Karpas-422 (cell line): ENCODE measurements at places on chromosomes 2 and 18. TPM values are rescaled to one million over a fixed set of nuclear protein-coding genes. Genes with fewer than 3 reads are reported as not detected.

DNA sequence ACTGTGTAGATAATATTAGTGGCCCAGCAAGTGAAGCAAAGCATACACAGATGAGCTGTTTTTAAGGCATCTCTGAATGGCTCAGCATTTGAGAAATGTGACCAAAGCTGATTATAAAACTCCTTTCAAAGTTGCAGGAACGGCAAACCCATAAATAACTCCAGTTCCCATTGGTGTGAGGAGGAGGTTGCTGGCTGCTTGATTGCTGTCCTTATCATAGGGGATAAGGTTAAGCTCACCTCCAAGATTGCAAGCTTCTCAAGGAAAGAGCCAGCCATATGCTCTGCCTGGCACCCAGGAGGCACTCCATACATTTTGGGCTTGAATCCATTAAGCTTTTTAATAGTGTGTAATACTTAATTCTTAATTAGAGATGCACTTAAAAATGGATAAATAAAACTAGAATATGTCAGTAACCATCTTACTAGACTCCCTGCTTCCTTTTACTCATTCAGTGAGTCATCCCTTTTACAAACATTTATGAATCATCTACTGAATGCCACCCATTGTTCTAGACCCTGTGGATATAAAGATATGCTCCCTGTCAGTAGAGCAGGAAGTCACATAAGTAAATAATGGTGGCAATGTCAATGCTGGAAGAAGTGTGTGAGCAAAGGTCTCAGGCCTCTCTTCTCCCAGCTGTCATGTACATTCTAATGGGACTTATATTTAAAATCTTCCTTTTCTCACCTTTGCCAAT is 99.3 kb downstream of the SPATS2L start:
- no peak overlapping the region for H3K27ac ChIP-seq
- H3K36me3 ChIP-seq, result no peaks in the 10 kb centered on the region
- H3K4me3 ChIP-seq, result no peak overlapping the region
- no peaks in the 10 kb centered on the region for H3K27me3 ChIP-seq
- DNase-seq, result no peak

DNA sequence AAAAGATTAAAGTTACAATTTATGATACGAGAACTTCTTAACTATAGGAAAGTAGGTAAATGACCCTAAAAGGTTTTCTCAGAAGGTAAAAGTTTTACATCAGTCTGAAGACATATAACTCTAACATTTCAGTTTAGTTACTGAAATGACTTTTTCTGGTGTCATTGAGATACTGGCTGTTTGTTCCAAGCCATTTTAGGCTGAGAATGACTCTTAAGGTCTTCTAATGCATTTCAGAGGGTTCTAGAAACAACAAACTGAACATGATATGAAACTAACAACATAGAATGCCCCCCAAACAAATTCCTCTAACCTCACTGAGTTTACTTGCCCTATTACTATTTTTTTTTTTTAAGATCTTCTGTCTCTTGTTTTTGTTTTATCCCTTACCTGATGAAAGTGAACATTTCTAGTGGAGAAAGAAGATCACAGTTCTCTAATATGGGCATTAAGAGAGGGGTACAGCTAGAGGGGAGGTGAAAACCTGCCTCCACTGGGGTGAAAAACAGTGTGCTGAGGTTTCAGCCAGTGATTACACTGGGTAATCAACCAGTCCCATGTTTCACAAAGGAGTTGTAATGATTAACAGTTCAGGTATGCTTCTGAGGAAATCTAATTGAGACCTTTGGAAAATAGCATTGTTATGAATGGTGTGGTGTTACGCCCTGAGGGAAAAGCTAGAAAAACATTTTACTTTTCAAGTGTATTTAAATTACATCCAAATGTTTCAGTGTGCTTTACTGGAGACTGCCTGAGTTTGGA is 11.2 kb downstream of the NABP1 start:
- DNase-seq, result no peak
- no peaks in the 10 kb centered on the region for H3K27me3 ChIP-seq
- H3K27ac ChIP-seq, result no peak overlapping the region
- peaks cover 37% of the 10 kb centered on the region for H3K36me3 ChIP-seq
- peaks cover 6% of the 10 kb centered on the region for H3K4me1 ChIP-seq

DNA sequence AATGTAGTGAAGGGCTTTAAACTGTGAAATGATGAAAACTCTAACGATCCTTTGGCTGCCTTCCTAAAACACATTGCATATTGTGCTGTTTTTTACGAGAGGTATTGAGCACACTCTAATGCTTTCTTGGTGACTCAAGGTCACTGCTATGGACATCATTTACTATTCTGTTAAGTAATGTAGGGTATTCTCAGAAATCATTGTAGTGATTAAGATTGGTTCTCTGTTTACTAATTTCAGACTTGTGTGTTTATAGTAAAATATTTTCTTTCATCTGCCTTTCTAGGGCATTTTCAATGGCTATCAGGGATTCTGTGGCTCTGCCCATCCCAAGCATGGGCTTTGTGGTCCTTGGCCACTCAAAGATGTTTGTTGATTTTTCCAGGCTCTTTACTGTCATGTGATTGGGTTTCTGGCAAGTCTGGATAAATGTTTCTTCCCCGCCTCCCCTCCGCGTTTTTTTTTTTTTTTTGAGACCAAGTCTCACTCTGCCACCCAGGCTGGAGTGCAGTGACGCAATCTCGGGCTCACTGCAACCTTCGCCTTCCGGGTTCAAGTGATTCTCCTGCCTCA is 29.3 kb downstream of the UBE2F start:
- no peaks in the 10 kb centered on the region for H3K36me3 ChIP-seq
- no peak overlapping the region for H3K27ac ChIP-seq
- H3K4me1 ChIP-seq, result peaks cover 8% of the 10 kb centered on the region
- DNase-seq, result no peak

- H3K36me3 ChIP-seq, result peaks cover 22% of the 10 kb centered on the region
- no peak overlapping the region for H3K27ac ChIP-seq
- DNase-seq, result peak; percentile 85
- H3K4me3 ChIP-seq, result no peak overlapping the region
These were observed 33.3 kb downstream of the NDUFA10 start for GRCh38 chr2:239991689-239992314.

DNA sequence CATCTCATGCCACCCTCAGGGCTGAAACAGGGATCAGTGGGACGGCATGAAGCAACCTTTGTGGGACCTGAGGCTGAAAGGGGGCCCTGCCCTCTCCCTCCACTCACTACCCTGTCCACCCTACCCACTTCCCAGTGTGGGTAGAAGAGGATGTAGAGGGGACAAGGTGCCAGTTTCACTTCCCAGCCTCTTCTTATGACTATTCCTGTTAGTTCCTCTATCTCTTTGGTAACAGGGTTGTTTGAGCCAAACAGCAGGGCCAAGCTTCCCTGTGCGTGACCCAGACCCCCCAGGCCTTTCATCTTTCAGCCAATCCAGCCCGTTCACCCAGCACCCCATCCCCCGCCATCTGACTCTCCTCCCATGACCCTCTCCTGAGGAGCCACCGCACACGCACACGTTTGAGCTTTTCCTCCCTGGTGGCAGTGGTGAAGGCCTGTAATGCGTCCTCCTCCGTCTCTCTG is 82.3 kb downstream of the STPG4 start:
- peak; percentile 65 for DNase-seq
- H3K4me1 ChIP-seq, result peaks cover 20% of the 10 kb centered on the region
- H3K36me3 ChIP-seq, result peaks cover 17% of the 10 kb centered on the region; the same call in 1 of the 2 replicates
- no peak overlapping the region for H3K4me3 ChIP-seq
- H3K27ac ChIP-seq, result no peak overlapping the region

DNA sequence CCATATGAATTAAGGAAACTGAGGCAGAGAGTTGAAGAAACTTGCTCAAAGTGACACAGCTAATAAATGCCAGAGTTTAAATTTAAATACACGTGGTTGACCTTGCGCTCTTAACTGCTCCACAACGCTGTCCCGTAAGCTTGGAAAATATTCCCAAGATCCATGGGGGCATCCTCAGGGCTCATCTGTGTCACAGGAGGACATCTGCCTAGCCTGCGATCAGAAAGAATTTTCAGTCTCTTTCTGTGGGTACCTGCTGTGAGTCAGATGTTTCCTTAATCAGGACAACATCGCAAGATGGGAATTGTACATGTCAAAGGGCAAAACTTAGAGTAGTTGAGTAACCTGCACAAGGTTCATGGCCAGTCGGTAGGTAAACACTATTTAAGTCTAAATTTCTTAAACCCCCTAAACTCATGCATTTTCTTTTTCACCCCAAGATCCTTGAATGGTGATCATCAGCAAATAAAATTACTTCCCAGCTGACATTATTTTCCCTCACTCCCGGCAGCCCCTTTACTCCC is 1.4 kb downstream of the CMPK2 start:
- H3K36me3 ChIP-seq, result peaks cover 22% of the 10 kb centered on the region
- peak overlapping the region; percentile 89 for H3K4me3 ChIP-seq
- H3K4me1 ChIP-seq, result peaks cover 22% of the 10 kb centered on the region
- H3K27me3 ChIP-seq, result no peaks in the 10 kb centered on the region
- H3K27ac ChIP-seq, result 0 out of 2 replicates have a peak overlapping the region, but pooled peaks have one; percentile 33

DNA sequence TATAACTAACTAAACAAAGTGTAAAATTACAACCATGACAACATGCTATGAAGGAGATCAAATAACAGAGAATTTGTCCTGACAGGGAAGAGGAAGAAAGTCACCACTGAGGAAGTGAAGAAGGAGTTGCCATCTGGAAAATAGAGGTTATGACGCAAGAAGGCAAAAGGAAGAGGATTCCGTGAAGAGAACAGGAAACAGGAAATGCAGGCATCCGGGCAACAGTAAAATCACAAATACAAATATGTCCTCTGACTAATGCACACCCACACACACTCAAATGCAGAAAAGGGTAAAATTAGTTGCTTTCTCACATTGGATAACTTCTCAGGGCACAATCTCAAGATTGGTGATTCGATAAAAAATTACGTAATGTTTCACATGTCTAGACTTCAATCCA is 278.4 kb downstream of the TMX3 start:
- DNase-seq, result no peak
- no peak overlapping the region for H3K4me3 ChIP-seq
- H3K27me3 ChIP-seq, result no peaks in the 10 kb centered on the region
- H3K27ac ChIP-seq, result no peak overlapping the region
- no peaks in the 10 kb centered on the region for H3K36me3 ChIP-seq
- H3K4me1 ChIP-seq, result no peaks in the 10 kb centered on the region

GRCh38 chr2:18526429-18526828 is 34.0 kb downstream of the RDH14 start:
- H3K27ac ChIP-seq, result no peak overlapping the region
- no peaks in the 10 kb centered on the region for H3K4me1 ChIP-seq
- no peak overlapping the region for H3K4me3 ChIP-seq
- no peaks in the 10 kb centered on the region for H3K27me3 ChIP-seq
- DNase-seq, result no peak
- H3K36me3 ChIP-seq, result no peaks in the 10 kb centered on the region

DNA sequence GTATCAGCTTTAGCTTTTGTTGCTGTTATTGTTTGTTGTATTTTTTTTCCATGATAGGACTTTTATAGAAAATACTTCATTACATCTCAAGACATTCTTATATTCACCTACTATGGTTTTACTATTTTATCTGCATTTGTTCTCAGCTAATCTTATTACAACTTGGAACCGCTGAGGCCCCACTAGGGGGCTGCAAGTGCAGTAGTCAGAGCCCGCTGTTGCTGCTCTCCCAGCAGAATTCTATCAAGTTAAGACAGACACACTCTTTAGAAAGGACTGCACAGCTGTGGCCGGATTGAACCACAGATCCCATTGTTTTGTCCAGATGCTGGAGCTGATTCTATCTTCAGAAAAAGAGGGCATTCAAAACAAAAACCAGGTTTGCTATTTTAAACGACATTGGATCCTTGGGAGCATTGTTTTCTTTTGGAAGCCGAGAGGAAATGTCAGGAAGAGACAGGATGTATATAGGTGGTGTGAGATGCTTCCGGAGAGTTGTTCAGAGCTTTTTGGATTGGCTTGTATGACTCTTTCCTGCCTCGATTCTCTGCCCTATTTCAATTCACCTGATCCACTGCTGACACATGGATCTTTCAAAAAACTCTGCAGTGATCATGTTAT is 105.7 kb upstream of the GAREM1 start:
- H3K36me3 ChIP-seq, result no peaks in the 10 kb centered on the region
- H3K4me3 ChIP-seq, result no peak overlapping the region
- peak; percentile 67 for DNase-seq
- no peaks in the 10 kb centered on the region for H3K27me3 ChIP-seq

DNA sequence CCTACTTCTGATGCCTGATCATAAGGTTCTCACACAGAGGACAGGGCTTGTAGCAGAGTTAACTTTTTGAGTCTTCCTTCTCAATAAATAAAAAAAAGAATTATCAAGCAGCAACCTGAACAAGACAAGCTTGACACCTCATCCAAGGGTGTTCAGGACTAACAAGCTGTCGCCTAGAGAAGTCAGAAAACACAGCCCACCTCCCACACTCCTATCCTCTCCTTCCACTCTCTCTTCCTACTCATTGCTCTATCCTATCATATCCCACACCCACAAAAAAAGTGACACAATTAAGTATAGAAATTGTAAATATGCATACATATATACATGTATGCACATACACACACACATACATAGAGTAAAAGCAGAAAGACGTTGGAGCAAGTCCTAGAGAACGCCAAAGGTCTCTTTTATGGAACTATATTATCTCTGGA is 5.4 kb downstream of the NBAS start:
- DNase-seq, result no peak
- peaks cover 6% of the 10 kb centered on the region; the same call in 1 of the 2 replicates for H3K36me3 ChIP-seq
- H3K27me3 ChIP-seq, result no peaks in the 10 kb centered on the region
- no peak overlapping the region for H3K27ac ChIP-seq

GRCh38 chr2:201931475-201931874 is 102.2 kb upstream of the FZD7 start:
- H3K4me3 ChIP-seq, result no peak overlapping the region
- H3K4me1 ChIP-seq, result peaks cover 10% of the 10 kb centered on the region
- no peaks in the 10 kb centered on the region for H3K36me3 ChIP-seq
- H3K27me3 ChIP-seq, result no peaks in the 10 kb centered on the region

GRCh38 chr2:109438773-109439389 is 174.9 kb downstream of the SEPTIN10 start:
- H3K27ac ChIP-seq, result no peak overlapping the region
- no peaks in the 10 kb centered on the region for H3K4me1 ChIP-seq

- no peak overlapping the region for H3K27ac ChIP-seq
- H3K4me3 ChIP-seq, result no peak overlapping the region
- no peak for DNase-seq
- no peaks in the 10 kb centered on the region for H3K27me3 ChIP-seq
- peaks cover 33% of the 10 kb centered on the region for H3K4me1 ChIP-seq
These were observed 49.6 kb upstream of the TMEM177 start for GRCh38 chr2:119629323-119629825.

DNA sequence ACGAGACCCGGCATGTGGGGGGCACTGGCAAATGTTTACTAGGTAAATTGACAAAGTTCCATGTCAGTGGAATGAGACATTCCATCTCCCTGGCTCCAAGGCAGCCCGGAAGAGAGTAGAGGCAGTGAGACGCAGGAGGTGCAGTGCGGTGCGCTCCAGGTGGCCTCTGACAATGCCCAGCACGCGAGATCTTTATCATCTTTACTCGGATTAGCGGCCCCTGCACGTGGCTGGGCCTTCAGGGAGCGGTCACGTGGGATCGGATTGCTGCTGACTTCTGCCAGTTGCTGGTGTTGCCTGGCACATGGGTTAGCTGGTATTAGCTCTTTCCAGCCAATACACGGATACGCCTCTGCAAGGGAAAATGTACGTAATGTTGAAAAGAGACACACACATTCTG is 151.2 kb upstream of the ALKAL2 start:
- peaks cover 23% of the 10 kb centered on the region for H3K4me1 ChIP-seq
- H3K36me3 ChIP-seq, result no peaks in the 10 kb centered on the region

CLEC4F gene
- total RNA-seq, result not detected in 2 replicates

GPR35 gene
- total RNA-seq, result 1.1 and 1.9 TPM in 2 replicates

ABHD3 gene
- total RNA-seq, result 64.2 and 142 TPM in 2 replicates

CPO gene
- not detected in 2 replicates for total RNA-seq

C2orf92 gene
- total RNA-seq, result 5.2 and 5.9 TPM in 2 replicates

IL37 gene
- not detected in 2 replicates for total RNA-seq

CD302 gene
- total RNA-seq, result not detected in 2 replicates

SOX11 gene
- total RNA-seq, result not detected in 2 replicates

NT5C1B gene
- not detected in 2 replicates for total RNA-seq
